ENCODE measurements at places on chromosomes 12 and 14.

DNA sequence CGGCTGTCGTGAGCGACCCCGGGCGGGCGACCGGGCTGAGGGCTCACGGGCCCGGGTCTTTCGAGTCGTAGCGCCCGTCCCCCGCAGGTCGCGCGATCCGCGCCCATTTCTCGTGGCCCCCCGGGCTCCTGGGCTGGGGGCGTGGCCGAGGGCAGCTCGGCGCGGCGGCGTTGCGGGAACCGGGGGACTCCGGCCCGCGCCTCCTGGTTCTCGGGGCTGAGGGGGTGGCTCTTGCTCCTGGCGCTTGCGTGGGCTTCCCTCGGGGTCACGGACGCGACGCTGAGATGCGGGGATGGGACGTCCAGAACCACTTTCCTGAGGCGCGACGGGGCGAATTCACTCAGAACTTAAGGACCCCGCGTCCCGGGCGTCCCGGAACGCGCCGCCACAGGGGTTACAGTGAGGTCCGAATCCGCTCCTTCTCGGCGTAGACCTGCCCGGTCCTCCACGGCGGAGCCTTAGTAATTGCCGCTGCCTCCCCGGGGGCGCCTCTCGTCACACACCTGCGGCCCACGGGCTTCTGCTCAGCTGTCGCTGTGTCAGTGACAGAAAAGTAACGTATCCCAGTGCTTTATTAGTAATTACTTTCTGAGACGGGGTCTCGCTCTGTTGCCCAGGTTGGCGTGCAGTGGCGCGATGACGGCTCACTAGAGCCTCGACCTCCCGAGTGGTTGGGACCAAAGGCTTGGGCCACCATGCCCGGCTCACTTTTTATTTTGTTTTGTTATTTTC, 606 bp downstream of the EP400 start:
- DNase-seq = no peak

DNA sequence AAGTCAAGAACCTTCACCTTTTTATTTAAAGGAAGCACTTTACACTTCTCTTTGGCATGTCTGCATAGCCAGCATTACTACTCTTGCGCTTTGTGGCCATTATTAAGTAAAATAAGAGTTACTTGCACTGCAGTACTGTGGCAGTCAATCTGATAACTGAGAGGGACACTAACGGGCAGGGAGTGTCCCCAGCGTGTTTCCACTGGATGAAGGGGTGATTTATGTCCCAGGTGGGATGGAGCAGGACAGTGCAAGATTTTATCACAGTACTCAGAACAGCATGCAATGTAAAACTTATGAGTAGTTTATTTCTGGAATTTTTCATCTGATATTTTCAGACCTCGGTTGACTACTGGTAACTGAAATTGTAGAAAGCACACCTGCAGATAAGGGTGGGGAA, 8.1 kb upstream of the M6PR start:
- DNase-seq = no peak

DNA sequence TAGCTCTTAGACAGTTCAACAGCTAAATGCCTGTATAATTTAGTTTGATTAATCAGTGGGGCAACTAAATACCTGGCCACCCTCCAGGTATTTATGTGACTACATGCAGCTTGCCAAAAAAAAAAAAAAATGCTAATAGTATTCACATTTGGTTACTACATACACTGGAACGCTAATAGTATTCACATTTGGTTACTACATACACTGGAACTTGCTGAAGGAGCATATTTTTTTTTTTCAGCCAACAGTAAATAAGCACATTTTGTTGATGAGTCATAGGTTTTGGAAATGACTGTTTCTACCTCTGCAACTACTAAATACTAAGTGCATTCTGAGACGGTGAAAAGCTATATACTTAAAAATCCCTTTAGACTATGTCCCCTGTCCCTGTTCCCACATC, 1172.3 kb downstream of the LRFN5 start:
- DNase-seq = no peak

GRCh38 chr12:132307976-132308852, 21.2 kb downstream of the GALNT9 start:
- no peak for DNase-seq

DNA sequence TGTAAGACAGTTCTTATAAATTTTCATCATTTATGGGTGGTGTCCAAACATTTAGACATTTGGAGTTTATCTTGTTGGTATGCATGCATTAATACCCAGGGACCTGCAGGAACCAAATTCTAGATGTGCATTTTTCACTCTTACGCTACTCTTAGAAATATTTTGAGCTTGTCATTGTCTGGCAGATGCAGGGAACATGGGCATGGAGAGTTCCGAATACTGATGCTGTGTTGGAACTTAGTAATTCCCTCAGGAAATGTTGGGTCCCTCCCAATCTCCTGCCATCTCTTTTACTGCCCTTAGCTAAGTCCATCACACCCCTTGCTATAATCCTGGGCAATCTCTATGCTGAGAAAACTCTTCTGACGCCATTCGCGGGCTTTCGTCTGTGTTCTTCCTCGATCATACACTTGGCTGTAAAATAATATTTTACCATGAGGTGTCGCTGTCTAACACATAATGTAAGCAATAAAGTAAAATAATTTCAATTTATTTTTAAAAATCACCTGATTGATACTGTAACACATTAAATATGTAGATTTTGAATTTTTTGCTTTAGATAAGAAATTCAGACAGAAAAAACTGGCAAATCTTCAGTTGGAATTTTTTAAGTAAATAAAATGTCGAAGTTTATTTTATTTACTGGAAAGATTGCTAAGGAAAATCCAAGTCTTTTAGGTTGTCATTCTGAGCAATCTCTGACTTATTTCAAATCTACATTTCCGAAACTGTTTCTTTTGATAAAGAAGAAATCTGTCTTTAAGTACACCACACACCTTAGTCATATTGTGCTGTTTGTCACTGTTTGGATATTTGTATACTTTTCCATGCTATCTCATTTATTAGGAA, 304.1 kb upstream of the SSTR1 start:
- peak; percentile 47 for DNase-seq

DNA sequence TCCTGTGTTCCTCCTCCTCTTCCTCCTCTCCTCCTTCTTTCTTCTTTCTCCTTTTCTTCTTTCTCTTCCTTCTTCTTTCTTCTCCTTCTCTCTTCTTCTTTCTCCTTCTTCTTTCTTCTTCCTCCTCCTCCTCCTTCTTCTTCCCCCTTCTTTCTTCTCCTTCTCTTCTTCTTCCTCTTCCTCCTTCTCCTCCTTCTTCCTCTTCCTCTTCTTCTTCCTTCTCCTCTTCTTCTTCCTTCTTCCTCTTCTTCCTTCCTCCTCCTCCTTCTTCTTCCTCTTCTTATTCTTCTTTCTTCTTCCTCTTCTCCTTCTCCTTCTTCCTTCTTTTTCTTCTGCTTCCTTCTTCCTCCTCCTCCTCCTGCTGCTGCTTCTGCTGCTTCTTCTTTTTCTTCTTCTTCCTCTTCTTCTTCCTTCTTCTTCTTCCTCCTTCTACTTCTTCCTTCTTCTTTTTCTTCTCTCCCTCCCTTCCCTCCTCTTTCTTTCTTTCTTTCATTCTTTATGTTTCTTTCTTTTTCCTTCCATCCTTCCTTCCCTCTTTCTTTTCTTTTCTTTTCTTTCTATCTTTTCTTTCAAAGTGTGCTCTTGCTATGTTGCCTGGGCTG, 19.0 kb downstream of the C12orf71 start:
- no peak for DNase-seq

DNA sequence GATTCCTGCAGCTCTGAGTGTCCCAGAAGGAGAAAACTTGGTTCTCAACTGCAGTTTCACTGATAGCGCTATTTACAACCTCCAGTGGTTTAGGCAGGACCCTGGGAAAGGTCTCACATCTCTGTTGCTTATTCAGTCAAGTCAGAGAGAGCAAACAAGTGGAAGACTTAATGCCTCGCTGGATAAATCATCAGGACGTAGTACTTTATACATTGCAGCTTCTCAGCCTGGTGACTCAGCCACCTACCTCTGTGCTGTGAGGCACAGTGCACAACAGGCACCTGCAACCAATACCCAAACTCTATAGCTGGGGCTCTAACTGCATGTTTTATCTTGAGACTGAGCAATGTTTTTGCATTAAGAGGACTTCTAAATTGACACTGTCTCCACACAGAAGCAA, 379.2 kb upstream of the OR4E1 start:
- DNase-seq = no peak

DNA sequence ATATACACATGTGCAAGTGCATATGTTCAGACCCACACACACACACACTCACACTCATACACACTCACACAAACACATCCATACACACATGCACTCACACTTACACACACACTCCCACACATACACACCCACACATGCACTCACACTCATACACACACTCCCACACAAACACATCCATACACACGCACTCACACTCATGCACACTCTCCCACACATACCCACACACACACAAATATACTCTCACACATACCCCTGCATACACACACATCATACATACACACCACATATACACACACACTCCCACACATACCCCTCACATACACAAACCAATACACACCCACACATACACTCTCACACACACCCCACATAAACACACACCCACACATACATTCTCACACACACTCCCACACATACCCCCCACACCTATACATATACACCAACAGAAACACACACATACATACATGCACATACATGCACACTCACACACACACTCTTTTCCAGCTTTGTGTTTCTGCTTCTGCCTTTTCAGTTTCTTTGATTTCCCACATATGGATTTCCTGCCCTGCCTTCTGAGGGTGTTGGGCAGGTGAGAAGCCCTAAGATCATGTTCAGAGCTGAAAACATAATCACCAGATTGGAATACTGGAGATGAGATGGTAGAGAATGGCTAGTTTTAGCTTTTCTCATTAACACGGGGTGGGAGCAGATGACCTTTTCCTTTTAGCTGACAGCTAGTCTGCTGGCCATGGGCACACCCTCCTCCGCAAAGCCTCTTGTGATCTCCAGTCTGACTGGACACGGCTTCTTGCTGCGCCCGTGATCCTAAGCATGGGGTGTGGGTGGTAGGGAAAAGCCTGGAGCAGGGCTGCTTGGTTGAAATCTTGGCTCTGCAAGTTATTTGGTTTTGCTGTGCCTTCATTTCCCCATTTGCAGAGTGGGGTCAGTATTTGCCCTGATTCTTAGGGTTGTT, 214.0 kb downstream of the CHST11 start:
- DNase-seq = peak; percentile 38

- no peak for DNase-seq
Measured at GRCh38 chr12:19065223-19065622, 64.3 kb upstream of the PLEKHA5 start.

GRCh38 chr12:89697296-89697695, 11.3 kb downstream of the ATP2B1 start:
- no peak for DNase-seq

DNA sequence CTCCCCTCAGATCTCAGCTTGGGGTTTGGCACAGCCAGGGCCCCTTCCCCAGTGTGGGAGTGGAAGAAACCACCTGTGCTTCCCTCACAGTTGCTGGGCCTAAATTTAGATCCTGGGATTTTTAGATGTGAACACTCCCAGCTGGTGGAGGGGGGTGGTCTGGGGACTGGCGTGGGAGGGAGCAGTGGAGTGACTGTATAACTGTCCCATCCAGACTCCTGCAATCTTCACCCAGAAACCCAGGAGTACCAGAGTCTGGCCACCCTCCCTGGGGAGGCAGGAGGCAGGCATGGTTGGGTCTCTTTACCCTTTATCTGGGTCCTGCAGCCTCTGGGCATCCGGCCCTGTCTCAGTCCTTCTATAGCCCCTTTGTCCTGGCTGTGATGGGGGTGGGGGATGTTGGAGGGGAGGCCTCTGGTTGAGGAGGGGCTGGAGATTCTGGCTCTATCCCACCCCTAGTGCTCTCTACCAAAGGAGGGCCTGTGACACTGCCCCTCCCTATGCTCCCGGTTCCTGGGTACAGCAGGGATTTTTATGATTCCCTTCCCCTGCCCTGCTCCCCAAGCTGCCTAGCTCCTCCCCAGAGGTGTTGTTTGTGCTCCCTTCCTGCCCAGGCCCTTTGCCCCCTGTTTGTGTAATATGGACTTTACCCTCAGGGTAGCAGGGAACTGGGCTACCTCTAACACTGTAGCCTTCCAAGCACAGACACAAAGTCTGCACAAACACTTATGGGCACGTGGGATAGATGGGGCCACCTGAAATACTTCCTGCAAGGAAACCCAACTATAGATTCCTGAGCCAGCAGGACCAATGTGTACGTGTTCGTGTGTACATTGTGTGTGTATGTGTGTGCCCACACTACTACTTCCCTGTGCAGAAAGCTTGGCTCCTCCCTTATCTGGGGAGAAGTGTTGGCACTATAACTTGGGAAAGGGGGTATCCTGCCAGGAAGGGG, 1.7 kb downstream of the ERBB3 start:
- peak; percentile 44 for DNase-seq

GRCh38 chr12:52378091-52378490, 7.4 kb downstream of the KRT84 start:
- DNase-seq = no peak

DNA sequence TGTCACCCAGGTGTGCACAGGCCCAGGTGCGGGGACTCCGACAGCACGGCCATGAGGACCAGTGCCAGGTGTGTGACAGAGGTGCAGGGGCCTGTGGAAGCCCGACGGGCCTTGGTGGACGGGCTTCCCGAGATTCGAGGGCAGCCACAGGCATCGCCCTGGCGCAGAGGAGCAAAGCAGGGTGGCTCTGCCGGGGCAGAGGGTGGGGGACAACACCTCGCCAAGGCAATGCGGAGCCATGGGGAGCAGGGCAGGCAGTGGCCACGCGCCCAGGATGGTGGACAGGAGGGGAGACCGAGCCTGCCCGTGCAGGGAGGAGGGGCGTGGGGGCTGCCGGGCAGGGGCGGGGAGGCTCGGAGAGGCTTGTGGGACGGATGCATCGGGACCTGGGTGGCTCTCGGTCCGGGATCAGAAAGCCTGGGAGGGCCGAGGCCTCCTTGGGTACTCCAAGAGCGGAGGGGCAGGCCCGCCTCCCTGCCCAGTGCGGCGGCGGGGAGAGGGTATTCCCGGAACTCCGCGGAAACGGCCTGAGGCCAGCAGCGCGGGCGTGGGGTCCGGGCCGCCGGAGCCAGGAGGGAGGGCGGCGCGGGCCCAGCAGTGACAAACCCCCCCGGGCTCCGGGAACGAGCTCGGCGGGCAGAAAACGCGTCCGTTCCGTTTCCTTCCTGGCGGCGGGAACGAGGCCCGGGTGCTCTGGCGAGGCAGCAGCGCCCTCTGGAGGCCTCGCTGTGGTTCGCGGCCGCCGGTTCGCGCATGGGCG, 1.6 kb downstream of the TMEM121 start:
- peak; percentile 62 for DNase-seq

GRCh38 chr12:82817368-82817767, 130.7 kb downstream of the TMTC2 start:
- DNase-seq = no peak

DNA sequence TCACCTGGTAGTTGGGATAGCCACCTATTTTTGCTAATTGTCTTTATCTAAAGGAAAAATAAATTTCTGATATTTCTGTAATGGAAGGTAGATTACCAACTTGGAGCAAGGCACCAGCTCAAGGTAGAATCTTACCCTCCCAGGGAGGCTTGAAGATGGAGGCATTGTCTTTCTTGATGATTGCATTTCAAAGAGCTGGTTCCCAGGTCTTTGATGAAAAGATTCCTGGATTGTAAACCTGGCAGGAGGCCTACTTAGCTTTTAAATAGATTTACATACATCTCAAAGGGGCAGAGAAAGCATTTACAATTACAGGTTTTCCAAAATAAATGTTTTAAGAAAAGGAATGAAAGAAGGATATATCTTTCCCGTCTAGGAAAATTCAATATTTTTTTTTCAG, 729.2 kb downstream of the LRFN5 start:
- DNase-seq = no peak

Measured in SW480 (cell line).